Right ventricle myocardium superior (tissue), 1 donor: ENCODE measurements at places on chromosomes 5 and 9. TPM values are rescaled to one million over a fixed set of nuclear protein-coding genes. Genes with fewer than 3 reads are reported as not detected.

The GAS1 gene
- 21.8 TPM for total RNA-seq

The LRRTM2 gene
- not detected for total RNA-seq

GRCh38 chr5:2020730-2021129 is 138.0 kb upstream of the IRX4 start:
- DNase-seq = no peak

The HSPA9 gene
- total RNA-seq = 290 TPM

- no peak for DNase-seq
These were observed 30.1 kb upstream of the ZNF782 start for GRCh38 chr9:96884443-96884842.

The NUTM2F gene
- total RNA-seq = not detected

GRCh38 chr5:111618623-111619271 is 106.4 kb upstream of the STARD4 start:
- no peak for DNase-seq
